Neural progenitor cell (in vitro differentiated cells): ENCODE measurements at places on chromosomes 11 and 22. TPM values are rescaled to one million over a fixed set of nuclear protein-coding genes. Genes with fewer than 3 reads are reported as not detected.
A peak's percentile ranks its signal among the peaks of the same experiment; 100 is the strongest.

Gene TPCN2
- 7.2 and 10.9 TPM in 2 replicates for total RNA-seq

Gene ST3GAL4
- total RNA-seq = 13.0 and 17.9 TPM in 2 replicates

Gene MMP11
- 4.1 and 13.7 TPM in 2 replicates for total RNA-seq

Gene CYB5R3
- total RNA-seq = 21.6 and 61.5 TPM in 2 replicates

Gene OOSP1
- not detected in 2 replicates for total RNA-seq

DNA sequence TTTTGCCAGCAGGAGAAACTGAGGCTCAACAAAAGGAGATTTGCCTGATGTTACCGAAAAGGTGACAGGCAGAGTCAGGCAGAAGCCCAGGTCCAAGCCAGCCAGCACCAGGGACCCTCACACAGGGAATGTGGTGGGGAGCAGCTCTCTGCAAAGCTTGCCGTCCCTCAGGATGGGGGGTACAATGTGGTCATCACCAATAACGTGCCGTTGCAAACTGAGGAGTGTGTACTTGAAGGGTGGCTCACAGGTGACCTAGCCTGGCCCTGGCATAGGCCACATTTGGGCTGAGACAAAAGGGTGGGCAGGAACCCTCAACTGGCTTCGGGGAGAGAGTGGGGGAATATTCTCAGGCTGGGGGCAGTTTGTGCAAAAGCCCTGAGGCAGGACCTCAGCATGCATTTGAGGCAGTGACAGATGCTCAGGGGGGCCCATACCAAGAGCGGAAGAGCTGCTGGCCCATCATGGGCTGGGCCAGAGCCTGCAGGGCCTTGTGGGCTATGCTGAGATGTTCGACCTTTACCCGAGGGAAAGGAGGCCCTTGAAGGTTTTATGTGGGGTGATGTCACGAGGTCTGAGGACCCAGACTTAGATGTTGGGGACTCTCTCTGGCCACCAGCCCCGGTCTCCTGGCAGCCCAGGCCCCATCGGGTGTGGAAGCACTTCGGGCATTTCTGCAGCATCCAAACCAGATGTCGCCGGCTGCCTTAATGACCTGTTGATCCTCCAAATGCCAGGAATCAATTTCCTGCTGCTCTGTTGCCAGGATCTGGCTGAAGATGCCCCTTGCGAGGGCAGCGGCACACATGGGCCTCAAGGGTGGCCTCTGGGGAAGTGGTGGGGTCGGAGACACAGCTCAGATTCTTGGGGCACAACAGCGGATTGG, 57.4 kb upstream of the SHISAL1 start:
- no peaks in the 10 kb centered on the region for H3K36me3 ChIP-seq
- no peak overlapping the region for H3K4me3 ChIP-seq
- no peak overlapping the region for H3K27ac ChIP-seq
- DNase-seq = no peak
- H3K27me3 ChIP-seq = no peaks in the 10 kb centered on the region
- H3K4me1 ChIP-seq = peaks cover 4% of the 10 kb centered on the region

DNA sequence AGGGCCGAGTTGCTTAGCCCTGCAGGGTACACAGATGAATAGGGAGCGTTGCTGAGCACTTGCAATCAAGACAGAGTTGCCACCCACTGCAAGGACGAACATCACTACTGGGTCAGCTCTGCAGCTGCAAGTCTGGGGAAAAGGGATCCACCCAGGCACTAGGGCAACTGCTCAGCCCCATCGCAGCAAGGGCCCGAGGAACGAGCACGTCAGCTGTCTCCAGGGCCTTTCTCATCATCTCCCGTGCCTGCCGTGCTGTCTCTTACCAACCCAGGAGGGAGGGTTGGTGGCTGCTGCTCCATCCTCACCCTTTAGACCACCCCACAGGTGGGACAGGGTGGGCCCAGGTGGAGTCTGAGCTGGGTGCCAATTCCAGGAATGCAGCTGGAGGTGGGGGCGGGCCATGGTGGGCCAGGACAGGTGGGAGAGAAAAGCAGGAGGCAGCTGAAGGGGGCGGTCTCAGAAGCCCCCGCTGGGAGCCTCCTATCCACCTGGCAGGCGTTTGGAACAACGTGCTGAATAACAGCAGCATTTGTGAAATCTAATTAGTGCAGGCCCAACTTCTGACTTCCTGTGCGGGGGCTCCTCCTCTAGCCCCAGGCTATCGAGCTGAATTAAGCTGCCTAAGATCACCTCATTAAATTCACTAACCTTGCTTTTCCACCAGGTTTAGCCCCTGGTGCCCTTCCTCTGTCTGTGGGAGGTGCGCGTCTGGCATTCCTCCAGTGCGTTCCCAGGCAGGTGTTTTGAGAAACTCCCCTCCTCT, 252.5 kb downstream of the ST3GAL4 start:
- H3K36me3 ChIP-seq = no peaks in the 10 kb centered on the region
- peaks cover 49% of the 10 kb centered on the region for H3K27me3 ChIP-seq
- DNase-seq = peak; percentile 77

DNA sequence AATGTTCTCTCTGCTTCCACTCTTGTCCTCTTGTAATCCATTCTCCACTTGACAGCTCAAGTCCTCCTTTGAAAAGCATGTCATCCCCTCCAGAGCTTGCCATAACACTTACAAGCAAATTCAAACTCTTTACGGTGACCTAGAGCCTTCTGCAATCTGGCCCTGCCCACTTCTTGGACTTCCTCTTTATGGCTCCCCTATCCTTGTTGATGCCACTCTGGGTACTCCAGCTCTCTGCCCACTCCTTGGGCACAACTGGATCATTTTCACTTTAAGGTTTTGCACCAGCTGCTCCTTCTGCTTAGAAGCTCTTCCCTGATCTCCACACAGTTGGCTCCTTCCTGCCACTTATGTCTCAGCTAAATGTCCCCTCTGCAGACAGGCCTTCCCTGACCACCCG, 217.9 kb downstream of the DSCAML1 start:
- no peaks in the 10 kb centered on the region for H3K36me3 ChIP-seq
- no peak overlapping the region for H3K27ac ChIP-seq
- H3K27me3 ChIP-seq = peaks cover 12% of the 10 kb centered on the region
- no peak overlapping the region for H3K4me3 ChIP-seq
- DNase-seq = no peak

GRCh38 chr22:23190526-23190925, 10.2 kb downstream of the BCR start:
- no peaks in the 10 kb centered on the region for H3K36me3 ChIP-seq
- no peak overlapping the region for H3K4me3 ChIP-seq
- peaks cover 10% of the 10 kb centered on the region for H3K4me1 ChIP-seq
- no peak overlapping the region for H3K27ac ChIP-seq
- H3K27me3 ChIP-seq = no peaks in the 10 kb centered on the region

DNA sequence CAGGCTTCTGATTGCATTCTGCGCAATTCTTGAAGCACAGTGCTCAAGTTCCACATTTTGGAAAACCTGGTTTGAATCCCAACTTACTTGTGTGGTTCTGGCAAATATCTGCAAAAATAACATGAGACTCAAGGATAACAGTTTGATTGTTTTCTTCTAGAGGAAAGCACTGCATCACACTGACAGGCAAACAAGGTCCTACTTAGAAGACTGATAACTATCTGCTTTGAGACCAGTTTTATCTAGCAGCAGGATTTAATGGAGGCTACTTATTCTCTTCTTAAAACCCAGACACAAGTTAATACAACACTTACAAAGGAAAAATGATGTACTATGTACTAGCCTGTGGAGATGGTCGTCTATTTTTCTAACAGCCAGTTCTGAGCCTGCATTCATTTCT, 41.4 kb downstream of the RIC3 start:
- no peak for DNase-seq
- H3K4me3 ChIP-seq = no peak overlapping the region
- H3K27me3 ChIP-seq = no peaks in the 10 kb centered on the region
- H3K4me1 ChIP-seq = no peaks in the 10 kb centered on the region
- no peaks in the 10 kb centered on the region for H3K36me3 ChIP-seq
- no peak overlapping the region for H3K27ac ChIP-seq

- no peaks in the 10 kb centered on the region for H3K4me1 ChIP-seq
- no peak overlapping the region for H3K27ac ChIP-seq
- no peaks in the 10 kb centered on the region for H3K36me3 ChIP-seq
These were observed 1221.7 kb downstream of the BRD1 start for GRCh38 chr22:48605856-48606481.

- no peak overlapping the region for H3K27ac ChIP-seq
- DNase-seq = no peak
- H3K4me1 ChIP-seq = no peaks in the 10 kb centered on the region
- peaks cover 12% of the 10 kb centered on the region for H3K36me3 ChIP-seq
These were observed 53.7 kb upstream of the DEPDC7 start for GRCh38 chr11:32962016-32962415.

DNA sequence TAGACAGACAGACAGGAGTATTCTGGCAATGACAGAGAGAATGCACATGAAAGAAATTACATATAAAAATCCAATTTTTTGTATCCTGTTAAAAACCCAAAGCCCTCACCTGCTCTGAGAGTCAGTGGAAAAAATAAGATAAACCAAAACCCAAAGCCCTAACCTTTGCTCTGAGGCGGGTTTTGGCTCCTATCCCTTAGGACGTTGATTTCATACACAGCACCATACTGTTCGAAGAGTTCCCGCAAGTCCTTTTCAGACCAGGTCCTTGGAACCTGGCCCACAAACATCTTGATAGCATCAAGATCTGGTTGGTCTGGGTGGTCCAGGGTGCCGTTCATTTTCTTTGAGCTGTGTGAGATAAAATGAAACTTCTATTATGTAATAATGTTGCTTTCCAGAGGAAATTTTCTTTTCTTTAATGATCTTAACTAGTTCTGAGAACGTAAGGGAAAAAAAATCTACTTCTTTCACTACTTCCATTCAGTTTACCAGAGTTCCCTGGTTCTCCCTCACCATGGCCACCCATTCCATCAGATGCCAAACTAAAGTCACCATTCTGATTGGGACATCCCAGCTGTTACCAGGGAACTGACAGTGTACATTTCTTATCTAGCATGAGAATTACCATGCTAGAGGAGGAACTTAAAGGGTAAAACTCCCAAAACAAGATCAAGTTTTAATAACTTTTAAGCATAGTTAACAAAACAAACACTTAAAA, 39.9 kb upstream of the RAPSN start:
- no peak for DNase-seq
- peaks cover 32% of the 10 kb centered on the region for H3K36me3 ChIP-seq

- no peak overlapping the region for H3K4me3 ChIP-seq
- peaks cover 19% of the 10 kb centered on the region for H3K27me3 ChIP-seq
- no peak for DNase-seq
- no peaks in the 10 kb centered on the region for H3K36me3 ChIP-seq
- H3K4me1 ChIP-seq = peaks cover 8% of the 10 kb centered on the region
These were observed 261.7 kb downstream of the TENM4 start for GRCh38 chr11:79179087-79179486.

DNA sequence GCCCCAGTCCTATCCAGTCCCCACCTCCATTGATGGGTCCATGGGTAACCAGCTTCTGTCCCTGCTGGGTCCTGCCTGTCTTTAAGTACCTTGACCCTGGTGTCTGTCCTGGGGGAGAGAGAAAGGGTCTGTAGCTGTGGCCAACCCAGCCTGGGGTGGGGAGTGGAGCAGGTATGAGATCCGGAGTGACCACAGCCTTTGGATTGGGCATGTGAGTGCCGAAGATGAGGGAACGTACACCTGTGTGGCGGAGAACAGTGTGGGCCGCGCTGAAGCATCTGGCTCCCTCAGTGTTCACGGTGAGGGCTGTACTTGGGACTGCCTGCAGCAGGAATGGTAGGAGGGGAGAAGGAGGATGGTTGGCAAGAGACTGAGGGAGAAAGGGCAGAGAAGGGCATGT, 5.2 kb downstream of the ROBO3 start:
- H3K36me3 ChIP-seq = no peaks in the 10 kb centered on the region
- DNase-seq = no peak
- peaks cover 98% of the 10 kb centered on the region for H3K27me3 ChIP-seq
- no peak overlapping the region for H3K4me3 ChIP-seq

DNA sequence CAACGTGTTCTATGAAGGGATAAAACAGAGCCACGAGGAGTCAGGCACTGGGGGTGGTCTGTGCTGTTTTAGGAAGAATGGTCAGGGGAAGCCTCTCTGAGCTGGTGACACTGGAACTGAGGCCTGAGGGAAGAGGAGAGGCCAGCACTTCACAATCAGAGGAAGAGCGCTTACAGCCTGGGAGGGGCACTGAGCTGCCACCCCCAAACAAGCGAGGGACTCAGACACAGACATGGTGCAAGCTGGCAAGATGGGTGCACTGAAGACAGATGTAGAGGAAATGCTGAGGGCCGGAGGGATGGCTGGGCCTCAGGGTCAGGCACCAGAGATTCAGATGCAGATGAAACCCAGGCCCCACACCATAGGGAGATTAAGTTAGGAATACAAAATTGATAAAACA, 40.0 kb upstream of the TP53I11 start:
- H3K36me3 ChIP-seq = no peaks in the 10 kb centered on the region
- no peak overlapping the region for H3K27ac ChIP-seq
- no peak overlapping the region for H3K4me3 ChIP-seq
- H3K4me1 ChIP-seq = peaks cover 16% of the 10 kb centered on the region

DNA sequence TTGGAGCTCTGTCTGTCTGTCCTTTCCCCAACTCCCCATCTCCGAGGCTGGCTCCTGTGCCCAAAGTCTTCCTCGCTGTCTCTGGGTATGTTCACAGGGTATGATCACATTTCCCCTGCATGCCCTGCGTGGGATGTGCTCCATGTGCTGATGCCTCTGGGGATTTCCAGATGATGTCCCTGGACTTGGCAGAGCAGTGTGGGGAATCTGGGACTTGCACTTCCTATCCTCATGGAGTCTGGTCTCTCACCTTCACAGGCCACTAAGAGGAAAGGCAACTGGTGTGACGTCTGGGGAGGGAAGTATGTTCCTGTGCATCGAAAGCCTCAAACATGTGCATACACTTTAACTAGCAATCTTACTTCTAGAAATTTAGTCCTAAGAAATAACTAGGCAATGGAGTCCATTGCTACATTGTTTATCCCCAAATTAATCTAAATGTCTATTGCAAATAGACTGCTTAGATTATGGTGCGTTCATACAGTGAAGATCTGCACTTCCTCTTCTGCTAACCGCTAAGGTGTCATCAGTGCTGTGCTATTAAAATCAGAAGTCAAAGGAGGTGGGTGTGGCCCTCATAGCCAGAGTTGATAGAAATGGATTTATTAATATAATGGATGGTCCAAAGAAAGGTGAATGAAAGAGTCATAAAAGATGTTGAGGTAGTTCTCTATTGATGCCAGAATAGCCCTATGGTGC, 20.8 kb downstream of the TIMP3 start:
- no peaks in the 10 kb centered on the region for H3K36me3 ChIP-seq
- no peak for DNase-seq
- no peaks in the 10 kb centered on the region for H3K27me3 ChIP-seq
- no peak overlapping the region for H3K4me3 ChIP-seq

DNA sequence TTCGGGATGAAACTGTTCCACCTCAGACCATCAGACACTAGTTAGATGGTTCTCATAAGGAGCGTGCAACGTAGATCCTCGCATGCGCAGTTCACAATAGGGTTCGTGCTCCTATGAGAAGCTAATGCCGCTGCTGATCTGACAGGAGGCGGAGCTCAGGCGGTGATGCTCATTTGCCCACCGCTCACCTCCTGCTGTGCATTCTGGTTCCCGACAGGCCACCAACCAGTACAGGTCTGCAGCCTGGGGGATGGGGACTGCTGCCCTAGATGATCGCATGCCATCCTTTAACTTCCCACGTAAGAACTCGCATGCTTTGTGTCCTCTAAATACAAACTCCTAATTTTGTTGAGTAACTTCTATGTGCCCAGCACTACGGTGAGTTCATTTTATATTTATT, 62.6 kb downstream of the EFCAB6 start:
- H3K27me3 ChIP-seq = no peaks in the 10 kb centered on the region
- H3K36me3 ChIP-seq = no peaks in the 10 kb centered on the region
- H3K4me1 ChIP-seq = peaks cover 12% of the 10 kb centered on the region
- DNase-seq = peak; percentile 39

- H3K27me3 ChIP-seq = no peaks in the 10 kb centered on the region
- no peak overlapping the region for H3K27ac ChIP-seq
- no peaks in the 10 kb centered on the region for H3K36me3 ChIP-seq
- H3K4me1 ChIP-seq = no peaks in the 10 kb centered on the region
- DNase-seq = no peak
- H3K4me3 ChIP-seq = no peak overlapping the region
These were observed 580.0 kb downstream of the TBC1D22A start for GRCh38 chr22:47342446-47342845.
